Spinal cord (tissue), 10 donors: ENCODE measurements at places on chromosomes 13 and 19. TPM values are rescaled to one million over a fixed set of nuclear protein-coding genes. Genes with fewer than 3 reads are reported as not detected.

EBI3 gene
- 0.77 TPM for total RNA-seq

GRCh38 chr19:7748756-7749155, 1.4 kb upstream of the CD209 start:
- no peaks in the 10 kb centered on the region for H3K4me1 ChIP-seq
- no peak for DNase-seq
- H3K4me3 ChIP-seq, result no peak overlapping the region

DNA sequence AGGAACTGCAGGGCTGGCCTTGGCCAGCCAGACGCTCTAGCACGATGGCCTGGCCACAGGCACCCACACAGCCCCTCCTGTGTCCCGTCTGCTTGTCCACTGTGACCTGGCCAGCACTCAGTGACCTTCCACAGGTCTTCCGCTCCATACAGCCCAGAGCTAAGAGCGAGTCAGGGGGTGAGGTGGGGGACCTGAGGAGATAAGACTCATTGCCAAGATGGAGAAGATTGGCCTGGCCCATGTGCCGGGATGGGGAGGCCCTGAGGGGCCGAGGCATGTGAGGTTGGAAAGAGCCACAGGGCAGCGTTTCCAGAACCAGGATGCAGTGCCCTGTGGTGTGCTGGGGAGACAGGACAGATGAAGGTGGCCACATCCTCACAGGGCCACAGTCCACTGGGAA, 10.2 kb upstream of the SLC7A9 start:
- no peak overlapping the region for H3K27ac ChIP-seq
- no peak overlapping the region for H3K4me3 ChIP-seq
- H3K4me1 ChIP-seq, result no peaks in the 10 kb centered on the region
- H3K36me3 ChIP-seq, result peaks cover 49% of the 10 kb centered on the region
- H3K27me3 ChIP-seq, result no peaks in the 10 kb centered on the region

GRCh38 chr13:70788074-70788473, 679.8 kb upstream of the KLHL1 start:
- H3K27me3 ChIP-seq, result no peaks in the 10 kb centered on the region
- no peak for DNase-seq
- H3K36me3 ChIP-seq, result no peaks in the 10 kb centered on the region
- no peak overlapping the region for H3K27ac ChIP-seq

GRCh38 chr13:42279986-42280385, 8.0 kb downstream of the AKAP11 start:
- no peaks in the 10 kb centered on the region for H3K4me1 ChIP-seq
- no peak for DNase-seq
- no peak overlapping the region for H3K27ac ChIP-seq
- no peaks in the 10 kb centered on the region for H3K27me3 ChIP-seq

DNA sequence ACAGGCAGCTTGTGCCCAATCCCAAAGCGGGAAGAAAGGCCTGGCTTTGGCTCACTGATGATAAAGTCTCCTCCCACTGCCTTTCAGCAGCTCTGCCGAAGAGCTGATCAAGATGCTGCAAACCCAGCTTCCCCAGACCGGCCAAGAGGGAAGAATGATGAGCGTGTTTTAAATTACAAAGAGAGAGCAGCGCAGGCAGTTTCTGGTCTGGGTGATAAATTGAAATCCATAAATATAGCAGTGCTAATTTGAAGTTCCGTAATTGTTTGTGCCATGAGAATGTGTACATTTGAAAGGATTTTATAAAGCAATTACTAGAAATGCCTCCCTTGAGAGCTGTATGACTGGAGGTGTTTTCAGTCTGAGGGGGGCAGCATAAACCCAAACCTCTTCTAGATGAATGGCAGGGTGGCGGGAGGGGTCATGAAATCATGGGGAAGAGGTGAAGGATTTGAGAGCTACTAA, 171.8 kb downstream of the STK24 start:
- peak; percentile 95 for DNase-seq
- no peaks in the 10 kb centered on the region for H3K27me3 ChIP-seq
- H3K36me3 ChIP-seq, result peaks cover 10% of the 10 kb centered on the region
- peaks cover 10% of the 10 kb centered on the region for H3K4me1 ChIP-seq
- peak overlapping the region; percentile 37 for H3K27ac ChIP-seq

GRCh38 chr19:3479177-3479833, 1.0 kb downstream of the SMIM24 start:
- DNase-seq, result no peak
- H3K36me3 ChIP-seq, result no peaks in the 10 kb centered on the region
- no peak overlapping the region for H3K4me3 ChIP-seq
- H3K27ac ChIP-seq, result no peak overlapping the region
- peaks cover 59% of the 10 kb centered on the region for H3K27me3 ChIP-seq

GRCh38 chr19:8126008-8126407, 23.4 kb downstream of the FBN3 start:
- H3K4me3 ChIP-seq, result no peak overlapping the region
- H3K36me3 ChIP-seq, result peaks cover 66% of the 10 kb centered on the region
- no peak overlapping the region for H3K27ac ChIP-seq
- H3K27me3 ChIP-seq, result no peaks in the 10 kb centered on the region
- no peak for DNase-seq

GRCh38 chr13:50909605-50910484, at the start of gene RNASEH2B:
Gene RNASEH2B (plus strand): TSS chr13:50909791. CDS start chr13:50910077, 286 bp downstream.
- peak within 1 kb of the TSS; percentile 81 for H3K4me3 ChIP-seq
- peaks cover 10% of the 10 kb centered on the region for H3K4me1 ChIP-seq
- H3K36me3 ChIP-seq, result no peaks in the 10 kb centered on the region
- peak; percentile 56 for DNase-seq

GRCh38 chr13:51068501-51068900, 42.6 kb downstream of the C13orf42 start:
- H3K4me1 ChIP-seq, result peaks cover 19% of the 10 kb centered on the region
- H3K36me3 ChIP-seq, result no peaks in the 10 kb centered on the region
- H3K27me3 ChIP-seq, result no peaks in the 10 kb centered on the region
- H3K4me3 ChIP-seq, result no peak overlapping the region
- H3K27ac ChIP-seq, result no peak overlapping the region

DNA sequence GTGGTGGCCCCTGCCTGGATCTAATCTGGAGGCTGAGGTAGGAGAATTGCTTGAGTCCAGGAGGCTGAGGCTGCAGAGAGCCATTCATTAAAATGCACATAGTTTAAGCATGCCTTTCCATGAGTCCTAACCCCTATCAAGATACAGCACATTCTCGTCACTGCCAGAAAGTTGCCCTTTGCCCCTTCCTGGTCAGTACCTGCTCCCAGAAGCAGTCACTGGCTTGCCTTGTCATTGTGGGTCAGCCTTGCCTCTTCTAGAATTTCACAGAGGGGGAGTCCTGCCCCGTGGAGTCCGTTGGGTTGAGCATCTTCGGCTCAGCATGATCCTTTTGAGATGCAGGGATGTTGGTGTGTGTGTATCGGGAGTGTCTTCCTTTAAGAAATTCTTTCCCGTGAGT, 10.8 kb downstream of the BICRA start:
- H3K4me3 ChIP-seq, result no peak overlapping the region
- DNase-seq, result no peak

- H3K4me1 ChIP-seq, result peaks cover 8% of the 10 kb centered on the region
- peak overlapping the region; percentile 99 for H3K27ac ChIP-seq
- H3K27me3 ChIP-seq, result no peaks in the 10 kb centered on the region
- DNase-seq, result no peak
- peaks cover 12% of the 10 kb centered on the region for H3K36me3 ChIP-seq
Observed at GRCh38 chr13:102845289-102845629, 573 bp upstream of the ERCC5 start.

GRCh38 chr13:104281910-104282309, 1215.7 kb upstream of the SLC10A2 start:
- H3K27me3 ChIP-seq, result no peaks in the 10 kb centered on the region
- no peaks in the 10 kb centered on the region for H3K36me3 ChIP-seq
- H3K4me1 ChIP-seq, result no peaks in the 10 kb centered on the region
- H3K4me3 ChIP-seq, result no peak overlapping the region
